ENCODE measurements at places on chromosomes 11 and 22.

GRCh38 chr11:119839476-119840133 is 110.6 kb upstream of the NECTIN1 start:
- DNase-seq: no peak

- DNase-seq: no peak
These were observed 66.1 kb upstream of the CCDC179 start for GRCh38 chr11:22926341-22926740.

DNA sequence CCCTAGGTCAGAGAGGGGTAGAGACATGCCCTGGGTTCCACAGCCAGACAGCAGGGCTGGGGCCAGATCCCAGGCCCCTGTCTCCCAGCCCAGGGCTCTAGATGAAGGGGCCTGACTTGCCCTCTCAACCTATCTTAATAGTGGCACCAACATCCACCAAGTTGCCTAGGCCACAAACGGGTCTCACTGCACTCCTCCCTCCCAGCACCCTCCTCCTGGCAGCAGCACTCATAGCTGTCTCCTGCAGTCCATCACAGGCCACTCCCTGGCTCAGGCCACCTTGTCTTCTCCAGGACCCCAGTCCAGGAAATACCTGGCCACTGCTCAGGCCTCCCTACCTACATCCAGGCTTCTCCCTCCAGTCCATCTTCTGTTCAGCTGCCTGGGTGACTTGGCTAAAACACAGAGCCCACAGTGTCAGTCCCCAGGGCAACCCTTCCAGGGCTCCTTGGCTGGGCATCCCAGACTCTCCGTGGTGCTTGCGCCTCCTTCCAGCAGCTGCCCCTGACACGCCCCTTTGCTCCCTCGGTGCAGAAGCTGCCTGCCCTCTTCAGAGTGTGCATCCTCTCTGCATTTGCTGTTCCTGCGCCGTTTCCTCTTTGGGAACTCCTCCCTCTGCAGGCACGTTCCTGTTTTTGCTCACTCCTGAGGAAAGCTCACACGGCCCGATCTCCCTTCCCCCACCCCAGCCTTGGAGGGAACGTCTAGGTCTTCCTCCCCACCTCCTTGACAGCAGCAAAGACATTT is 40.5 kb downstream of the LRRC32 start:
- no peak for DNase-seq

- no peak for DNase-seq
These were observed 30.0 kb upstream of the SYT7 start for GRCh38 chr11:61610905-61611304.

DNA sequence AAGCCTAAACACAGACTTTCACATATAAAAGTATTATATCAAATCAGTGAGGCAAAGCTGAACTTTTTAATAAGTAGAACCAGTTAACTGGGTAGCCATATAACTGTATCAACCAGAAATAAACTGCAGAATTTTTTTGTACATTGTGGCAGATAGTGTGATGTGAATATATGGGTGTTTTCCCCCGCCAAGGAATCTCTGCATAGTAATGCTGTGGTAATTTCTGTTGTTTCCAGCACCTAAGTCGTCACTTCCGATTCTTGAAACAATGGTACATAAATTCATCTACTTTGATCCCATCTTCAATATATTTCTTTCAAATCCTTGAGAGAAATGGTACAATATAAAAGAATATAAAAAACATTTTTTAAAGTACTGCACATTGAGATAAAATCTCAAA is 39.6 kb downstream of the NARS2 start:
- no peak for DNase-seq

- DNase-seq: no peak
These were observed 18.1 kb downstream of the MCM5 start for GRCh38 chr22:35418088-35418487.

DNA sequence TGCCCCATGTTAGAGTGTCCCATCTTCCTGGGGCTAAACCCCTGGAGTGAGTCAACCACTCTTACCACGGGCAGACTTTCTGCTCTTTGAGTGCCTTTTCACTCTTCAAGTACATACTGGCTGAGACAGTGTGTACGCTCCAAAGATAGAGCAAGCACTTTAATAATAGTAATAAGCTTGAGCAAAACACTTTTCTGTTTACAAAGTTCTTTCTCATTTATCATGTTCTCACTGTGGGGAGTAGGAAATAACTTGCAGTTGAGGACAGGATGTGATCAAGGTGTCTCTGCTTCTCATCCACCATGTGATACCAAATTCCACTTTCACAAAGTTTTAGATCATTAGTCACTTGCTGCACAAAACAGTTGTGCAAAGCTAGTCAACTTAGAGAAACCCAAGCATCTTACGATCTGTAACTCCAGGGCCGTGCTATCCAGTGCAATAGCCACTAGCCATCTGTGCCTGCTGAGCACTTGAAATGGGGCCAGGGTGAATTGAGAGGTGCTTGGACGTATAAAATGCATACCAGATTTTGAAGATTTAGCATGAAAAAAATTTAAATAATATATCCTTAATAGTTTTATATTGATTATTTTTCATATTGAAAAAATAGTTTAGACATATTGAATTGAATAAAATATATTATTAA is 135.3 kb downstream of the KIF18A start:
- DNase-seq: no peak

DNA sequence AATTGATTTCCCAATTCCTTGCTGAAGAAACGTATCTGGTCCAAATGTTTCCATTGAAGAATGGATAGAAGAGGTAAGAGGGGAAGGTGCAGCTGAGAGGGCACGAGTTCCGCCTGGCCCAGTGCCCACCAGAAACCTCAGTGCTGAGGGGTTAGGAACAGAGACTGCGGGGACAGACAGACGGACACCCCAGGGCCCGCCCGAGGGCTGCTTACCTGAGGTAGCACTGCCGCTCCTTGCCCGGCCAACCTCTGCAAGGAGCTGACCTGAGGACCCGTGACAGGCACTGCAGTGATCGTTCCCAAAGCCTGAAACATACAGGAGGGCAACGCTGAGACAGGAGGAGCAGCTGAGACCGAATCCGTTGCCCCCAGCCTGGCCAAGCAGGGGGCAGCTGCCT is 89.6 kb downstream of the PHF21B start:
- no peak for DNase-seq

- DNase-seq: no peak
These were observed 151.5 kb downstream of the CCDC34 start for GRCh38 chr11:27211370-27212127.

DNA sequence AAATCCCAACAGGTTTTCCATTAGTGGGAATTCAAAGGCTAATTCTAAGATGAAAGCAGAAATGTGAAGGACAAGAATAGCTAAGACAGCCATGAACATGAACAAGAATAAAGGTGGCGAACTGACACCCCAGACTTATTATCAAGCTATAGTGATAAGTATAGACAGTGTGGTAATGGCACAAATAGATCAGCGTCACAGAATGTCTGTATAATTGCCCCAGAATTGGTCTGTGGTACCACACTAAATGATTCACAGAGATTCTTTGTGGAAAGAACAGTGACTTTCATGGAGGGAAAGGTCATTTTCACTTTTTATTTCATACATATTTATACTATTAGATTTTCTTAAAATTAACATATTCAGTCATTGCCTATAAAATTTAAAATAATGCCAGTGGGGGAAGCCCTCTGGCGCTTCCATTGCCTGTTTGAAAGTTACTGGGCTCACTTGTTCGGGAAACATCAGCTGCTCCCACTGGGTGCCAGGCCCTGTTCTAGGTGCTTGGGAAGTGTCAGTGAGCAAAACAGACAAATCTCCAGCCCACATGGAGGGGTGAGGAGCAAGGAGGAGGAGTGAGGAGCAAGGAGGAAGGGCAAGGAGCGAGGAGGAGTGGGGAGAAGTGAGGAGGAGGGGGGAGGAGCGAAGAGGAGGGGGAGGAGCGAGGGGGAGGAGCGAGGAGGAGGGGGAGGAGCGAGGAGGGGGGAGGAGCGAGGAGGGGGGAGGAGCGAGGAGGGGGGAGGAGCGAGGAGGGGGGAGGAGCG is 11.3 kb upstream of the NLRP6 start:
- no peak for DNase-seq

DNA sequence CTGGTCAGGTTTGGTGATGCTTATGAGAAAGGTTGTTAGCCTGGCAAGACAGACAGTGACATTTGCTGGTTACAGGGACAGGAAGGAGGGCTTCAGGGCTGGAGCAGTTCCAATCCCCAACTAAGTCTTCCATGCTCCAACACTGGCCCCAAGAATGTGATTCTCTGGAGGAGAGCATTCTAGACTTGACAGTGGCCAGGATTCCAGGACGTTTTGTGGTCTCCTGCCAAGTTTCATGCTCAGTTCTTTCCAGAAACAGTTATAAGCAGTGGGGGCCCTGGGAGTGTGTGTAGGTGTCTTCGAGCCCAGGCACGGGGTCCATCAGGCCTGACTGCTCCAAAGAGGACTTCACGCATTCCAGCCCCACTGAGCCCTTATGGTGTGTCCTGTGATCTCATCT is 8.9 kb upstream of the GRK3 start:
- no peak for DNase-seq

- DNase-seq: no peak
These were observed 3.6 kb upstream of the VPS37C start for GRCh38 chr11:61164606-61165424.

DNA sequence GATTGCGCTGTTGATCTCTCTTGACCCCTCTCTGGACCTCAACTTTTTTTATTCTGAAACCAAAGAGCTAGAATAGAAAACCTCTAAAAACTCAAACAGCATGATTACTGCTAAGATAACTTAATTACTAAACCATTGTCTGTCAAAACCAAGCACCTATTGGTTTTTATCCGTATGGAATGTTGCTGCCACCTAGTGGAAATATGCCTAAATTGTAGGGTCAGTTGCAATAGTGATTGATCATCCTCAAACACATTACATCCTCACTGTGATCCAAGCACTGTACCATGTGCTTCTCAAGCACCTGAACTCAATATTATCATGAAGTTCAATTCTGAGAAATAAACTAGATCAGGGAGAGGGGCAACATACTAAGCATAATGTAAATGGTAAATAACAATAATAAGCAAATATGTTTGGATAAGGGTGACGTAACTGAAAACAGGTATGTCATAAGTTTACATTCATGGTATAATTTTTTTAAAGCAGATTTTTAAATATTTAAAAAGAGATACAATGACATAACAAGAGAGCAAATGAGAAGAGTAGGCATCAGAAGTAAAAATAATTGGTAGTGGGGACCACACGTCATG is 3.8 kb upstream of the OR5A2 start:
- peak; percentile 13 for DNase-seq

- no peak for DNase-seq
These were observed 39.8 kb downstream of the ARFGAP2 start for GRCh38 chr11:47136921-47137320.

DNA sequence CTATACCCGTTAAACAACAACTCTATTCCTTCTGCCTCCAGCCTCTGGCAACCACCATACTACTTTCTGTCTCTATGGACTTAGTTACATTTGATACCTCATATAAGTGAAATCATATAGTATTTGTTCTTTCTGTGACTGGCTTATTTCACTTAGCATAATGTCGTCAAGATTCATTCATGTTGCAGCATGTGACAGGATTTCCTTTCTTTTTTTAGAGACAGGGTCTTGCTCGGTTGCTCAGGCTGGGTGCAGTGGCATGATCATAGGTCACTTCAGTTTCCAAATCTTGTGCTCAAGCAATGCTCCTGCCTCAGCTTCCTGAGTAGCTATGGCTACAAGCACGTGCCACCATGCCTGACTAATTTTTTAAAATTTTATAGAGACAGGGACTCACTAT is 29.4 kb upstream of the SORL1 start:
- DNase-seq: no peak

DNA sequence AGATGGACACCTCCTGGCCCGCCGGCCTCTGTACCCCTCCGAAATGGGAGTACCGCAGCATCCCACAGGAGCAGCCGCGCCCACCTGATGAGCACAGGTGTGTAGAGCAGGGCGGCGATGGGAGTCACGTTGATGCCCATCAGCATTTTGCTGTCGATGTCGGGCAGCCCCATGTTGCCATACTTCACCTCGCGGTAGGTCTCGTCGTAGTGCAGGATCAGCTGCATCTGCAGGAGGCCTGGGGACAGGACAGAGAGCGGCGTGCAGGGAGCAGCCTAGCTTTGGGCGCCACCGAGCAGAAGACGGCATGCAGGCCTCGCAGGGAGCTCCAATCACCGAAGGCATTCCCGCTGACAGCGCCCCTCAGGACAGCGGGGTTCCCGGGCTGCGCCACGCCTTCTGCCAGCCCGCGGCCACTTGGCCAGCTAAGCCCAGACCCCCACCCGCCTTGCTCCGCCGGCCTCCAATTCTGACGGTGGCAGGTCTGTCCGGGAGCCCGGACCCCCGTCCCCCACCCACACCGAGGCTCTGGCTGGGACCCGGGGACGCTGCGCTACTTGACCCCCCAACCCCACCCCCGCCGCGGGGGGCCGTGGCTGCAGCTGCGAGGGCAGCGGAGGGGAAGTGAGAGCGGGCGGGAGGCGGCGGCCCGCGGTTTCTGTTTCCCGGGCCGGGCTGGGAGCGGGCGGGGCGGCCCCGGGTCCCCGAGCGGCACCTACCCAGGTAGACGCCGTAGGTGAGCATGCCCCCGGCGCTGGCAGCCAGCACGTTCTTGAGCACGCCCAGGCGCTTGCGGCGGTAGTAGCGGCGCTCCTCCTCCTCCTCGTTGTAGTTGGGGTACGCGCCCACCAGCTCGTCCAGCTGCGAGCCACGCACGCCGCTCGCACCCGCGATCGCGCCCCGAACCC is 705 bp downstream of the UNC93B1 start:
- DNase-seq: no peak

DNA sequence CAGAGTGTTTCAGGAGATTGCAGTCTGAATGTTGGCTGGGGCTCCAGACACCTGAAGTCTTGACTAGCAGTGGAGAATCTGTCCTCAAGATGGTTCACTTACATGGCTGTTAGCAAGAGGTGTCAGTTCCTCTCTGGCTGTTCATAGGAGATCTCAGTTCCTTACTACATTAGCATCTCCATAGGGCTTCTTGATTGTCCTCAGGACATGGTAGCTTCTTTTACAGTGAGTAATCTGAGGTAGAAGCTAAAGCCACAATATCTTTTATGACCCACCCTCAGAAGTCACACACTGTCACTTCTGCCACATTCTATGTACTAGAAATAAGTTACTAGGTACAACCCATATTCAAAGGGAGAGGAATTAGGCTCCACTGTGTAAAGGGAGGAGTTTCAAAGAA is 10.5 kb upstream of the PATL1 start:
- DNase-seq: no peak

GRCh38 chr11:120778685-120779490 is 245.0 kb upstream of the TBCEL start:
- no peak for DNase-seq

- DNase-seq: no peak
These were observed 1374.7 kb upstream of the RAG2 start for GRCh38 chr11:37972691-37973090.

- no peak for DNase-seq
These were observed 217.8 kb upstream of the ZBED5 start for GRCh38 chr11:11075515-11076171.

DNA sequence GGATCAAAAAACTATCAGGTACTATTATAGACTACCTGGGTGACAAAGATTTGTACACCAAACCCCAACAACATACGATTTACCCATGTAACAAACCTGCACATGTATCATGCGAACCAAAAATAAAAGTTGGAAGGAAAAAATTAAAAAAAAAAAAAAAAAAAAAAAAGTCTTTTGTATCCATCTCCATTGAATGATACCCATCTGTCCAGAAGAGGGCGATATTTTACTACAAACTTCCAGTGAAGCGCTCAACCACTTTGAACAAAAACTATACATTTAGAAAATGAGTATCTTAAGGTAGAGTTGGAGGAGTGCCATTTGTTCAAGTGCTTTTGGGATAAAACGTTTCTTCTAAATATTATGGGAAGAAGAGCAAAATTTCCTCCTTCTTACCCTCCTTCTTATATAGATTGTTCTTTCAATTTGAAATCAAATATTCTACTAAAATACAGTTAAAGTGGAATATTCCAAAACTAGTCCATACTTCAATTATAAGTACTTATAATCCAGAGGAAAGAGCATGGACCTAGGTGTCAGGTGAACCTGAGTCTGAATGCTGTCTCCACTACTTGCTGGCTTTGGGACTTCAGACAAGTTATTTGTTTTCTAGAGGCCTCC is 23.3 kb downstream of the ARL14EP start:
- DNase-seq: no peak

Measured in GM12891 (cell line).